ENCODE measurements at places on chromosomes 4 and X.

- no peak for DNase-seq
Observed at GRCh38 chr4:81492606-81493230, 21.0 kb upstream of the RASGEF1B start.

GRCh38 chr4:85823295-85823694 is 348.3 kb downstream of the ARHGAP24 start:
- DNase-seq = no peak

- DNase-seq = no peak
Observed at GRCh38 chr4:76562161-76562560, 127.1 kb downstream of the SHROOM3 start.

- no peak for DNase-seq
Observed at GRCh38 chrX:68307769-68308168, 125.5 kb downstream of the OPHN1 start.

DNA sequence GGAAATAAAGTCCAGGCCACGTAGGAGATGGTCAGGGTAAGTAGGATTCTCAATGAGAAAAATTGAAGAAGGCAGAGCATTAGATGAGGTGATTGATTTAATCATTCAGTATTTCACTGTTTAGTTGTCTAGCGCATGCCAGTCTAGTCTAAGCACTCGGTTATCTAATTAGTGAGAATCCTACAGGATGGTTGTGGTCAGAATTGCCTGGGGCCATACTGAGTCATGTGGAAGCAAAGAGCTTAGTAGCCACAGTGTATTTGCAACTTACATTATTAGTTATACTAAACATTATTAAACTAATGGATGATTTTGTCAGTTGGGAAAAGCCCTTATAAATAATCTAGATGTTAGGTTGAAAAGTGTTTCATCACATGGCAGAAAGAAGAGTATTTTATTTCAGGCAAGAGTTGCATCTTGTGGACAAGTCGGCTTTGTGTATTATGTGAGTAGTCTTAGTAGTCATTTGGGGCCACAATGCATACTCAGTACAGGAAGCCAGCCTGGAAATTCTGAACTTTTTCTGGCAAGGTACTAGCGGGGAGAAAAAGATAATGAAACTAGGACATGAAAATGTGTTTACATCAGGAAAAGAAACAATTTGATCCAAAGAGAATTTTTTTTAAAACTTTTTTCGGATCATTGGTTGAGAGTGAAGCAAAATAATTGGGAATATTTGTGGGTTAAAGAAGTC is 31.9 kb downstream of the CPEB2 start:
- no peak for DNase-seq

GRCh38 chrX:10549280-10549679 is 71.1 kb downstream of the MID1 start:
- no peak for DNase-seq

DNA sequence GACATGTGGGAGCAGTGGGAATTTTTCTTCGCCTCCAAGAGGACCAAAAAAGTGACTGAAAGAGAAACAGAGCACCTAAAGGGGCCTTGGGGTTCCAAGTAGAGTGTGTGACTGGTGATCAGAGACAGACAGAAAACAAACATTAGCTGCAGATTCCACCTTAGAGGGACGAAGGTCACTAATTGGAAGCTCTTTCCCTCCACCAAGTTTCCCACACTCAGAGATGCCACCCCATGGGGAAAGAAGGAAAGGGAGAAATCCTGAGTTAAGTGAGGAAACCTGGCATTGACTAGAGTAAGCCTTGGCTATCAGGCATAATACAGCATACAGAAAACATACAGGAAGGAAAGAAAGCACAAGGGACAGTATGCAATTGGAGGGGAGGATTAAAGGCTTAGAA is 90.9 kb downstream of the HNRNPD start:
- DNase-seq = no peak

DNA sequence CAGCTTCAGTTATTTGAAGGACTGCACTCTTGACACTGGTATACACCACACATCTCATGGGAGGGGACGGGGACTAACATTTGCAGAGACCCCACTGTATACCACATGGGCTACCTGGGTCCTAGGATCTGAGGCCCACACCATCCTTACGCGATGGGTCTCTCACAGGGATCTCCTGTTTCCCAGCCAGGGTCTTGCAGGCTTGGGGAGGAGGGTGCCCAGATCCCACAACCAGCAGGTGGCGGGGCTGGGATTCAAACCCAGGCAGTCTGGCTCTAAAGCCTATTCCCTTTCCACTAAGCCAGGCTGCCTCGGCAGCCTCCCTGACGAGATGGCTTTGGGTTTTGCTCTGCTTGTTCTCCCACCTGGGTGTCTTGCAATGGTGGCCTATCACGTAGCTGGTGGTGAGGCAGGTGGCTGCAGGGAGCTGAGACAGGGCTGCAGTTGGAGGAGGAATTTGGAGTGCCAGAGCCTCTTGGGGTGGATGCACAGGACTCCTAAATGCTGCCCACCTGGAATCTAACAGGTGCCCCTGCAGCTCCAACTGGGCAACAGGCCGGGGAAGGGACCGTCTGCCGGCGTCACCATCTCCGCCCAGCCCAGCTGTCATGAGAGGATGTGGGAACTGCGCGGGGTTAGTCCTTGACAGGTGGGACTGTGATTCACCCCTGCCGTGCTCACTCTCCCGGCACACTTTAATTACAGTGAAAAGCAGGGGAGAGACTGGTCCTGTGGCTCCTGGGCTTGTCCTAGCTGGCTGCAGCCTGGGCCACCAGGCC is 110.7 kb downstream of the PSAPL1 start:
- DNase-seq = no peak

DNA sequence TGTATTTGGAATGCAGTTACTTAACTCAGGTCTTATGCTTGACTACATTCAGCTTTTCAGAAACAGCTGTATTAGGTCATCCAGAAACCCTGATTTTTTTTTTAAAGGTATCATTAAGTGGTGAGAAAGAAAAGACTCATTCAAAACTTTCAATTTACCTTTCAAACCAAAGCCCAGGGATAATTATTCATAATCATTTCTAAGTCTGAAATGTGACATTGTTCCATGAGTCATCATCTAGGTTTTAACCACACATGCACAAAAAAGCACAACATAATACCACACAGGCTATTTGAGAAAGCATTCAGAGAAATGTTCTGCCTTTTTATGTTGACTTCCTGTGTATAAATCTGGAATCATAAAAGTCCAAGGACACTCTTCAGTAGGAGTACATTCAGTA is 288.2 kb downstream of the IL1RAPL2 start:
- DNase-seq = no peak

DNA sequence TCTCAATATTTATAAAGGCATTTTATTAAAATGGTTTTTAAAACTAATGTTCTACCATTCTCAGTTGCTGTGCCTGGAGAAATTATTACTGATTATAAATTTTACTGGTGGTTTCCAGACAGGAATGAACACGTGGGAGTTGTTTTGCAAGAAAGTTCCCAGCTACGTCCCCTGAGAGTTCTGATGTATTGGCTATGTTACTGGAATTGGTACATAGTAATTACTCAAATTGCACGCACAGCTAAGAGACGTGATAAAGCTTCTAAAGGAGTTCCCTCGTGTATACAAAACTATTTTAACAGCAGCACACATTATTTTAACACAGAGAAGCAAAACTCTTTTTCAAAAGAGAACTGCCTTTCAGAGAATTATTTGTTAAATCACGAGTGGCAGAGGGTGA is 292.2 kb downstream of the NLGN4X start:
- DNase-seq = no peak

DNA sequence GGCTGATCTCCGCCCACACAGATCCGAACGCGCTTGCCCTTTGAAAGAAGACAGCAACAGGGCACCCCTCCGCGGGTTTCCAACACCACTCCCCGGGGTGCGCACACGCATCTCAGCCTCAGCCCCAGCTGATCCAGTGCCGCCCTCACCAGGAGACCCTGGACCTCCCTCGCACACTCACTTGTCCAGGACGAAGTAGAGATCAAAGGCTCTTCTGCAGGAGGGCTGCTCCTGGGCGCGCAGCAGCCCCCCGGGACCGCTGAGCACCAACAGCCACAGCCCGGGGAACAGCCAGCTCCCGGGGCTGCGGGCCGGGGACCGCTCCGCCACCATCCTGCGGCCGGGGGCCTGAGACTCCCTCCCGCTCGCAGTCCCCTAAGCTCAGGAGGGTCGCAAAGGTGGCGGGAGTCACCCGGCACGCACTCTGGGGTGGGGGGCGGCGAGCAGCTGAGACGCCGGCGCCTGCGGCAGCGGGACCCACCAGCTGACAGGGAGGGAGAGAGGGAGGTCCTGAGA is 743 bp downstream of the ANTXR2 start:
- no peak for DNase-seq

- DNase-seq = no peak
Observed at GRCh38 chrX:135632353-135632752, 81.1 kb upstream of the CT45A1 start.

DNA sequence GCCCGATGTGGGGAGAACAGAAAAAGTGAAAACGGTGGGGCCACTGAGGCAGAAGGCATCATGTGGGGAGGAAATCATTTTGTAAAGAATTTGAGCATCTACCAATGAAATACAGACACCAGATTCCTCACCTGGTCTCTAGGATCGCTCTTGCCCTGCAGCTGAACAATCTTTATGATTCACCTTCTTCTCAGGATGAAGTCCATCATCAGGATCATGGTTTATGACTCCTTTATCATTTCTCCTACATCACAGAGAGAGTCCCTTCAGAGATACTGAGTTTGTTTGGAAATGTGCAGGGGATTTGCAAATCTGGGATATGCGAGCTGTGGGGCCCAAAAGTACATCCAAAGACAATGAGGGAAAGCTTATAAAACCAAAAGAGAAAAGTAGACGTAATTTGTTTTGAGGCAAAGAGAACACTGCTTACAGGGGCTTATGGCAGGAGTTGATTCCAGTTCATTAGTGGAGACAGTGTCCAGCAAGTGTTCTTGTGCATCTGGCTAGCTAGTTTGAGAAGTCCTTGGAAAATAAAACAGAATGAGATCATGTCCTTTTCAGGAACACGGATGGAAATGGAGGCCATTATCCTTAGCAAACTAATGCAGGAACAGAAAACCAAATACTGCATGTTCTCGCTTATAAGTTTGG is 15.3 kb upstream of the ANXA5 start:
- no peak for DNase-seq

DNA sequence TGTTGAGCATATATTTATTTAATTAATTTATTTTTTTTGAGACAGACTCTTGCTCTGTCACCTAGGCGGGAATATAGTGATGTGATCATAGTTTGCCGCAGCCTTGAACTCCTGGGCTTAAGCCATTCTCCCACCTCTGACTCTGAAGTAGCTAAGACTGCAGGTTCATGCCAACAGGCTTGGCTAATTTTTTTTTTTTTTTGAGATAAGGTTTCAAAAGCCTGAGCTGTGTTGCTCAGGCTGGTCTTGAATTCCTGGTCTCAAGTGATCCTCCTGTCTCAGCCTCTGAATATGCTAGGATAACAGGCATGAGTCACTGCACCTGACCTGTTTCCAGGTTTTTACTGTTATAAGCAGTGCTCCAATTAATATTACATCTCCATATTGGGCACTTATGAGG is 4.8 kb downstream of the ADD1 start:
- DNase-seq = no peak

DNA sequence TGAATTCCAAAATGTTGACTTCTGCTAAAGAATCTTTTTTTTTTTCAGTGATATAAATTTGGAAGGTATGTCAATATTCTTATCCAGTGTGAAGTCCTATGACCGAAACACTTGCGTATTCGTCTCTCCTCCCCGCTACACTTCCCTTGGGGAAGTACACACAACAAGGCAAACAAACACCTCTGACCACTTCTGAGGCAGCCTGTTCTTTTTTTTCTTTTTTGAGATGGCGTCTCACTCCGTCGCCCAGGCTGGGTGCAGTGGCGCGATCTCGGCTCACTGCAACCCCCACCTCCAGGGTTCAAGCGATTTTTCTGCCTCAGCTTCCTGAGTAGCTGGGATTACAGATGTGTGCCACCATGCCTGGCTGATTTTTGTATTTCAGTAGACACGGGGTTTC is 78.1 kb upstream of the DHRSX start:
- DNase-seq = no peak

- no peak for DNase-seq
Observed at GRCh38 chr4:172124656-172125308, 311.6 kb downstream of the GALNTL6 start.

DNA sequence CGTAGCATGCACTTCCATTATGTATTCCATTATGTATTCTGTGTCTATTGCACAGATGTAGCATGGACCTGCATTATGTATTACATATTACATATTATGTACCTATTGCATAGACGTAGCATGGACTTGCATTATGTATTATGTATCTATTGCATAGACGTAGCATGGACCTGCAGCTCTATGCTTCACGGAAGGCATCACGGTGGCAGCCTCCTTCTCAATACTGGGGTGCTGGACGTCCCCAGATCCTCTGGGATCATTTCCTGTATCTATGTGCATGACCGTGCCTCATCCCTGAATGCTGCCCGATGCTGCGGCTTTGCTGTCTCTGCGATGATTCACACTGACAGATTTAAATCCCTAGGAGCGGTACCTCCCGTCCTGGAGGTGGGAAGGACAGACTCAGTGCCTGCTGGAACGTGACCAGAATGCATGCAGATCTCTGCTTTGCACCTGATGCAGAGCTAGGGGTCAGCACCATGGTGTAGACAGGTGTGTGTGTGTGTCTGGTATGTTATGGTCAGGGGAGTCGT is 317.5 kb downstream of the DHRSX start:
- no peak for DNase-seq

DNA sequence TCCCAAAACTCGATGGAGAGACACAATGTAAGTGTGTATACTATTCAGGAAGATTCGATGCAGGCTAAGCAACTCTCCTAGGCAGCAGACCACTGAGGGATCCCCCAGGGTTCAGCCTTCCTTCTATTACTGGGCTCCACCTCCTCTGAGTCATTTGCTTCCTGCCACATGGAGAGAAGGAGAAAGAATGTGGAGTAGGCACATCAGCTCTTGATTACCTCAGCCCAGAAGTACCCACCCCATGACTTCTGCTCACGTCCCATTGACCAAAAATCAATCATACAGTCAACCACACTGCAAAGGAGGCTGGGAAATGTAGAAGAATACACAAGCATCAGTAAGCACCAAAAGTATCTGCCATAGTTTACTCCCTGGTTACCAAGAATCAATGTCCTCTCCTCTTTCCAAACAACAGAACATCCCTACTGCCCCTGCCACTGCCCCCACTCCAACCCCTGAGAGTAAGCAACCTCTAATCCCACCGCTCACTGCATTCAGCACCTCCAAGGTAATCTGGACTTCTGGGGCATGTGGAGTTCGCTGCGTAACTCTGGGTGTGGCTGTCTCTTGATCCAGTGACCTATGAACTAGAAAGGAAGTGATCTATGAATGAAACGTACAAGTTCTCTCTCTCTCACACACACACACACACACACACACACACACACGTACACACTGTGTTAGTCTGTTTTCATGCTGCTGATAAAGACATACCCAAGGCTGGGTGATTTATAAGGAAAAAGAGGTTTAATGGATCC is 91.2 kb upstream of the C1QTNF7 start:
- no peak for DNase-seq

GRCh38 chr4:146381263-146381872 is 140.4 kb downstream of the SLC10A7 start:
- DNase-seq = no peak

GRCh38 chr4:76279462-76279861 is 27.1 kb upstream of the STBD1 start:
- no peak for DNase-seq

Measured in cortex of kidney (tissue), 1 donor.